Activated gamma-delta T cell treated with Interleukin-2 at 50 U/mL for 16 hours (primary cell): ENCODE measurements at places on chromosomes 7 and 10.

DNA sequence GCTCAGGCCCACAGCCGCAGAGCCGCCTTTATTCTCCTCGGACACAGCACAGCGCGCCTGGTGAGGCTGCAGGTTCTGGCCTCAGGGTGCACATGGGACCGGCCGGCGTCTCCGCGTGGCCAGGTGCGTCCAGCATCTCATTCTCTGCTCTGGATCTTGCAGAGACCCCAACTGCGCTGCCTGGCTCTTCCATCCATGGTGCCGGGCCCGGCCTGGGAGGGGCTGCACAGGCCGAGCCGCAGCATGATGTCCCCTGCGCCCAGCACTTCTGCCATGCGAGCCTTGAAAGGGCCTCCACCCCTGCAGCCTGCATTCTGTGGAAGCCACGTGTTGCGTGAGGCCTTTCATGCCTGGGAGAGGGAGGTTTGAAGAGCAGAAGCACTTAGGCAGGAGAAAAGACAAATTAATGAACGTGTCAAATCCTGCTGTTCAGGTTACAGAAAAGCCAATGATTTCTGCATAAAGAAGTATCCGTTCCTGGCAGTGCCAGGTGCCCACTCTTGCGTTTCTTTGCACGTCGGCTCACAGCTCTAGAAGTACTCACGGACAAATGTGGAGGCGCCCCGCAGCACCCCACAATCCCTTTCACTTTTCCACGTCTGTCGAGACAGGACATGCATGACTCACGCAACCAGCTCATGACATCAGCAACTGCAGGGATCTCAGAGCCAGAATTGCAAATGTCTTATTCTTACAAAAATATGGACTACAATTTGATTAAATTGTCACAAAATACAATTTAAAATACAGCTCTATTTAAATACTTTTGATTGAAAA, 571.4 kb downstream of the DNAJB6 start:
- no peak for DNase-seq

- DNase-seq: no peak
Observed at GRCh38 chr7:157712666-157713235, 375.9 kb downstream of the DNAJB6 start.

DNA sequence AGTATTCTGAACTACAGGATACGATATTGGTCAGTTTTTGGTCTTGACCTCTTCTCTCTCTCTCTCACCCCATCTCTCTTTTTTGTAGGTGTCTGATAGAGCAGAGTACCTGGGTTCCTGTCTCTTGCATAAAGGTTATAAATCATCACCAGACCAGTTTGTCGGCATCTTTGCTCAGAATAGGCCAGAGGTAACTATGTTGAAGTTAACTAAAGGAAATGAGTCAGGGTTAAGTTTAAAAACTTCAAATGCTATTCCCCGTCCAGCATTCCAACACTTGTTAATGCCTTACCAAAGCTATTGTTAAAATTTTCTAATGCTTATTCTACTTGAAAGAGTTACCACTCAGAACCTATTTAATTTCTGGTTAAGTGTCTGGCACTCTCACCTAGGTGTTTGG, 30.7 kb downstream of the ACSL5 start:
- no peak for DNase-seq

GRCh38 chr7:128408709-128409595, 830 bp downstream of the IMPDH1 start:
- DNase-seq: no peak

DNA sequence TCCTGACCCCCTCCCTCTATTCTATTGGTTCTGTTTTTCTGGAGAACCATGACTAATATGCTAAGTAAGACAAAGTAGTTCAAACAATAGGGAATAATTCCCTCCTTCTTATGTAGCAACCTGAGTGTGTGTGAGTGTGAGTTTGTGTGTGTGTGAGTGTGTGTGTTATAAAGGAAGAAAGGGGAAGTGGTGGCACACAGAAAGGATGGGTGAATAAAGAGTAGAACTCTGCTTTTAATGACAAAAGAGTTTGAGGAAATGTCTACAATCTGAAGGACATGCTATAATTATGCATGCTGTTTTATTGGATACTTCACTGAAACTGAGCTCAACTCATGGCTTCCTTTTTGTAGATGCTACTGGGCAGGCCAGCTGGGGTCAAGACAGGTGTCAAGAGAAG, 489.5 kb downstream of the REEP3 start:
- DNase-seq: no peak

DNA sequence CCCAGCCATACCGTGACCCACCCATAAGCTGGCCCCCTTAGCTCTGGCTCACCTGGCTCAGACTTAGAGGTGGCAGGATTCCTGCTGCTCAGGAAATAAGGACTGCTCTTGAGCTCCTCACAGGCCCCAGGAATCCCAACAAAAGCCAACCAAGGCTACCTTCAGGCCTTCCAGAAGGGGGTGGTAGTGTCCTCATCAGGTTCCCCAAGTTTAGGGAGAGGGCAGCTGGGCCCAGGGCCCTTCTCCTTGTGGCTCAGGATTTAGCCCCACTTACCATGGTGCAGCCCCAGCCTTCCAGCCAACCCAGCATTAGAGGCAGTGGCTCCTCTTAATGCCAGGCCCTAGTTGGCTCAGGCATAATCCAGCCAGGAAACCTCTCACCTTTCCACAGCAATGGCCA, 23.5 kb downstream of the NPFFR1 start:
- no peak for DNase-seq

- no peak for DNase-seq
Observed at GRCh38 chr7:47573758-47574481, 8.0 kb downstream of the TNS3 start.

- DNase-seq: no peak
Observed at GRCh38 chr7:140219672-140220524, 43.1 kb upstream of the KDM7A start.

DNA sequence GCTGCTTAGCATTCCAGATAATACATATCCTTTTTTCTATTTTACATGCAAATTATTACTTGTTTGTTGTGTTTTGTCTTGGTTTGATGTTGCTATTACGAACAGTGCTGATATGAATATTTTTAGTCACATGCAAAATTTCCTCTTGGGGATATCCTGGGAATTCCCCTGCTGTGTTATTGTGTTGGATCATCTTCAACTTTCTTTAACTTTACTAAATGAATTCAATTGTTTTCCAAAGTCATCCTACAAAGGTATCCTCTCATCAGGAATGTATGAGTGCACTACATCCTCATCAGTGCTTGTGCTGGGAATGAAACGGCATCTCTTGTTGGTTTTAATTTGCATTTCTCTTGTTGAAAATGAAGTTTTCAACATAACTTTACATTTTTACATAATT, 87.1 kb downstream of the AASS start:
- no peak for DNase-seq

DNA sequence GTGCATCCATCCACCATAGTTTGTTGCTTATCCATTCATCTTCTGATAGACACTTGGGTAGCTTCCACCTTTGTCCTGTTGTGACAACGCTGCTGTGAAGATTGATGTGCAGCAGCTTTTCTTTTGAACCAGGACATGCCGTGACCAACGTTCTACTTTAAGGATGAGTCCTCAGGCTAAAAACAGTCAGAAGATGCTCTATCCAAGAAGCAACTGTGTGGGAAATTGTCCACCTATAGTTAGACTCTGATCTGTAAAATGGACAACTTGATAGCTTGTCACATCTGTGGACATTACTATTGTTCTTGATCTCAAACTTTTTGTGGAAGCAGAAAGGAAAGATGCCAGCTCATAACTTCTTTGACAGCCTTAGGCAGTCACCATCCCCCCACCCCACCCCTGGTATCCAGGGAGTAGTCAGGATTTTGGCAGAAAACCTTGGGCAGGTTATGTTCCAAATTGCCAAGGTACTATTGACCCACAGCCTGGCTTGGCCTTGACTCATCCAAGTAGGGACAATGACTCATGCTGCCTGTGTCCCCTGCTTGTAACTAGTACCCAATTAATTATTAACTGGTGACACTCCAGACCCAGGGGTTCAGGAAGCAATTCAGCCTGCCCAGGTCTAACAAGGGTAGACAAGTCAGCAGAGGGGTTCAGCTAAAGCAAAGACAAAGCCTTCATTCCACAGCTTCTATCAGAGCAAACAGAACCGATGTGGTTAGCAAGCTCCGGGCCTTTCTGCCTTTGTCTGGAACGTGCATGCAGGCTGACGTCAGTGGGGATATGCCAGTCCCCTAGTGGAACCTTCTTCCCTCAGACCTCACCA, 99.6 kb upstream of the ANLN start:
- DNase-seq: no peak

DNA sequence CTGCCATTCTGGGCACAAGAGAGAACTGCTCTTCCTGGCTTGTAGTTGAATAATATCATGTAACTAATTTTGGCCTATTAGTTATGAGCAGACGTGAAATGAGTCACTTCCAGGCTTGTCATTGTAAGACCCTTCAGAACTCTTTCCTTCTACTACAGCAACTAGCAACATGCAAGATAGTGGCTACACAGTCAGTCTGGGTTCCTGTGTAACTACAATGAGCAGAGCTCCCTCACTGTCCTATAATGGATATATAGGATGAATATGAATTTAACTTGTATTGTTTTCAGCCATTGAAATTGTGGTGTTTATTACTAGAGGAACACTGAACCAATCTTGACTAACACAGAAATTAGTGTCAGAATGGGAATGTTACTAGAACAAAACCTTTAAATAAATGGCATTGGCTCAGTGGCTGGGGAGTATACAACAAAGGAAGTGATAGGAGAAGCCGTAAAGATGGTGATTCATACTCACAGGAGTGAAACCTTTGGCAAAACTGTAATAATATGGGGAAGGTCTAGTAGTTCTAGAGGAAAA, 2.9 kb upstream of the MTPN start:
- DNase-seq: no peak

DNA sequence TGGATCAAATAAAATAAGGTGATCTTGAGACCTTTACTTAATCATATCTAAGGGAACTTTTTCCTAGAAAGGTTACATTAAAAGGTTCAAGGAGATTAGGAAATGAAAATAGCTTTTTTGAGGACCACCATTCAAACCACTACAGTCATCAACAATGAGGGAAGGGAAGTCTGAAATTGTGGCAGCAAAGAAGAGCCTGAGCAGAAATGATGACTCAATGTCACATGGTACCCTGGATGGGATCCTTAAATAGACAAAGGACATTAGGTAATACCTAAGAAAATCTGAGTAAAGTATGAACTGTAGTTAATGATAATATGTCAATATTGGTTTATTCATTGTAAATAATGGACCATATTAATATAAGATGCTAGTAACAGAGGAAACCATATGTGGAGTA, 236.0 kb downstream of the SEMA3D start:
- no peak for DNase-seq

DNA sequence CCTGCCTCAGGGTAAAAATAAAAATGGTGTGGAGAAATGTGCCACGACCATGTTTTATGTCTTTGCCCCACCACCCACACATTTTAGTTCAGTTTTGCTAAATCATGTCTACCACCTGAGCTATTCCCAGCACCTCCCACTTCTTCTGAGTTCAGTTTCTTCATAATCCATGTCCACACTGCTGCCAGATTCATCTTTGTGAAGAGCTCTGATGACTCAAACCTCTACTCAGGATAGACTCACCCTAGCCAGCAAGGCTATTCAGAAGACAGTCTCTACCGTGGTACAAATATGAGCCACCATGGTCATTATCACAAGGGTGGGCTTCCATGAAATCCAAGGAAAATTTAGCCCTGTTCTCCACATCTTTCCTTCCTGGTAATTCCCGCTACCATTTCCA, 231.1 kb upstream of the PRKCQ start:
- no peak for DNase-seq

GRCh38 chr10:35409094-35409582, 72.8 kb downstream of the CCNY start:
- DNase-seq: no peak

DNA sequence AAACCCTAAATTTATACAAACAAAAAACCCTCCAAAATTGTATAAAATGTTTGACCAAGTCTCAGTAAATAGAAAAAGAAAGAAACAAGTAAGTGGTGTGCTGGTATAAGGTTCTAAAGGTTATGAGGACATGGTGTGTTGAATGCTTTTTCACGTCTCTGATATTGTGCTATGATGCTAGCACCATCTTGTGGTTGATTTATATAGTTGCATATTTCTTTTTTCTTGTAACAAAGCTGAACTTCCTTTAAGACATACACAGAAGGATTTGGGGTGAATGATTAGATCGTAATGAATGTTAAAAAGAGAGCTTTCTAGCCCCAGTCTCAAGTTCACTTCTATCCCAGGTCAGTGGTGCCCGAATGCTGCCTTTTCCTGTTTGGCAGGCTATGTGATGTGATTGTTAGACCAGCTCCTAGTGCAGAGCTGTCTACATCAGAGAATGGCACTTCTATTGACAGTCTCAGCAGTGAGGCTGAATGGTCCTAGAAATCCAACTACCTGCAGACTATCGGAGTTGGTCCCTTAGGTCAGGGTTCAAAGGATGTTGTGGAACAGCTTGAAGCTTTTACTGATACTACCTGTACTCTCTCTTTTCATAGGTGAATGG, 25.0 kb downstream of the VTI1A start:
- DNase-seq: no peak

- DNase-seq: no peak
Observed at GRCh38 chr7:2725178-2726105, 37.4 kb downstream of the AMZ1 start.

DNA sequence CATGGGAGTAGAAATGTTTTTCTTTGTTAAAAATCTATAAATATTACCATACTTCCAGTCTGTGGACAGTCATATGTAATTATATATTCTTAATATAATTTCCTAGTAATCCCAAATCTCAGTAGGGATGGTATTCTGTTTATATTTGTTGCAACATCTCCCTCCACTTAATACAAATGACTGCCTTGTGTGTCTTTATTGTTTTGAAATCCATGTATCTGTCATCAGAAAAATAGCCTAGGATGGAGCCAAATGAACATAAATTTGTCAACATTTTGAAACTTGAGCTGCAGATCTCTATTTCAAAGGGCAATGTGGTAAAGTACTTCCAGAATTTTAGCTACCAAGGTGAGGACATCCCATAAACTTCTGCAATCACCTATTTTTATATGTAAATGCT, 290.7 kb downstream of the TSPAN12 start:
- no peak for DNase-seq

DNA sequence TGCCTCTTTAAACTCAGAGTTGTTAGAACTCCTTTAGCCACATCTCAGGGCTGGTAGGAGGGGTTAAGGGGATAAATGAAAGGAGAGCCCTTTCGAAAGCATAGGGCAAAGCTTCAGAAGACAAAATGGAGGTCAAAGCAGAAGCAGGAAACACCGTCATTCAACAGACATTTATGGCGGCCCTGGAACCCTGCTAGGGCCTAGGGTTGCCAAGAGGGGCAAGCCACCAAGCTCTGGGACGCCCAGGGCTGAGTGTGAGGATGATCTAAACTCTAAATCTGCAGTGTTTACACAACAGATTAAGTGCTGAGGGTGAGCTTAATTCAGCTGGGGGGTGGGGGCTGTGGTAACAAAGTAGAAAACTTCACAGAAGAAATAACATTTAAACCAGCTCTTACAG, 79.0 kb upstream of the NFE2L3 start:
- no peak for DNase-seq

DNA sequence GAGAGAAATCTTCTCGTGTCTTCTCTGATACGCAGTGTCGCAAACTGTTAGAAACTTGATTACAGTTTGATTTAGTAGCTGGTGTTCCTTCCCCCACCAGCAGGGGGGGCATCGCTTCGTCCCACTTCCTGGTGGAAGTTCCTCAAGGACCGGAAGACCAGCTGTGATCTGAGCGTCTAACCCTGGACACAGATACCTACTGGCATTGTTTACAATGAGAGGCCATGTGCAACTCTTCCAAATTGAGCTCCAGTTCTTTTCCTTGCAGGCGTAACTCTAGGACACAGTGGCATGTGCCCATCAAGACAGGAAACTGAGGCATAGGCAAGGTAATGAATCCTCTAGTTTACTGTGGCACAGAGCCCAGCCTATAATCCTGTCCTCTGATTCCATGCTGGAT, 219.0 kb downstream of the CCDC3 start:
- peak; percentile 30 for DNase-seq
